ENCODE measurements at places on chromosomes 4 and X.

GRCh38 chr4:64146030-64146429, 263.2 kb downstream of the TECRL start:
- DNase-seq = no peak

DNA sequence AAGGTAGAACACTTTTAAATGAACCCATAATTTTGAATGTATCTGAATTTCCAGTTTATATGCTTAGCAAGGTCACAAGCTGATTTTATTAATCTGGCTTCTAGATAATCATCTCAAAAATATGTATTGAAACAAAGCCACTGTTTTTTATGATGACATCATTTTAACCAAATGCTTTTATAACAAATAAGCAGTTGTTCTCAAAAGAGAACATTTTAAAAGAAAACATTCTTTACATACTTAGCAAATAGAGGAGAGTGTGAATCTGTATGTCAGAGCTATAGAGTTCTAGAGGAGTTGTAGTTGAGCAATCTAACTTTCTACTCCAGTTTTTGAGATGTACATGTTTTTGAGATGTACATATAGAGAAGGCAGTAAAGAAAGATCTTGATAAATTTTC, 42.5 kb downstream of the LAMP2 start:
- DNase-seq = no peak

GRCh38 chr4:143514169-143514495, 630 bp downstream of the SMARCA5 start:
- no peak for DNase-seq

DNA sequence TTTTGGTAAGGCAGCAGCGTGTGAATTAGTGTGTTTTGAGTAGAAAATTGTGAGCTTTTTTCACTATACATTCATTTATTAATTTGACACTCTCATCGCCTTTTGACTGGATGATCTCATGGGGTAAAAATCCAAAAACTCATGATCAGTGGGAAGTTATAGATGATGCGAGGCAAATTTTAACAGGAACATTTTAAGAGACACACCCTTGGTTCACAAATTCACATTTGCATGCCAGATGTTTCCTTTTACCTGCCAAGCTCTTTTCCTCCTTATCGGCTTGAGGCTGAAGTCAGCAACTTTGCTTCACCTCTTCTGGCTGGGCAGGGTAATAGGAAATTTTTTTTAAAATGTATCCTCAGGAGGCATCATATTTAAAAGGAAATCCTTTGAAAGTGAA, 318.0 kb upstream of the HS3ST1 start:
- DNase-seq = no peak

- peak; percentile 45 for DNase-seq
These were observed 5.8 kb downstream of the LAS1L start for GRCh38 chrX:65528705-65529340.

DNA sequence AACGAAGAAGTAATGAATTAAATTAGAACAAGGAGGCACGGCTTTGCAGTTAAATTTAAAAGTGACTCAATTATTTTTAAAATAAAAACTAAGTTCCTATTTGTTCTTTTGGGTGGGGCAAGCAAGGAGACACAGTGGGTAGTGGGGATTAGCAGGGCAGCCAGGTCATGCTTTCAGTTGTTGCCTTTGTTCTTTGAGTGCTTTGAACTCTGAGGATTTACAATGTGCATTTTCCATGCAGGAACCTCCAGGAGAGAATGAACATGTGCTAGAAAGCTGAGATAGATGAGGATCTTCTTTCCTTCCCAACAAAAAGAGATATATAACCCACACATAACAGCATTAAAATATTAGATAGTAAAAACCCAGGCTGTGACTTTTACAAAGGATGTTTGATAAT, 420.4 kb upstream of the CTSO start:
- no peak for DNase-seq

DNA sequence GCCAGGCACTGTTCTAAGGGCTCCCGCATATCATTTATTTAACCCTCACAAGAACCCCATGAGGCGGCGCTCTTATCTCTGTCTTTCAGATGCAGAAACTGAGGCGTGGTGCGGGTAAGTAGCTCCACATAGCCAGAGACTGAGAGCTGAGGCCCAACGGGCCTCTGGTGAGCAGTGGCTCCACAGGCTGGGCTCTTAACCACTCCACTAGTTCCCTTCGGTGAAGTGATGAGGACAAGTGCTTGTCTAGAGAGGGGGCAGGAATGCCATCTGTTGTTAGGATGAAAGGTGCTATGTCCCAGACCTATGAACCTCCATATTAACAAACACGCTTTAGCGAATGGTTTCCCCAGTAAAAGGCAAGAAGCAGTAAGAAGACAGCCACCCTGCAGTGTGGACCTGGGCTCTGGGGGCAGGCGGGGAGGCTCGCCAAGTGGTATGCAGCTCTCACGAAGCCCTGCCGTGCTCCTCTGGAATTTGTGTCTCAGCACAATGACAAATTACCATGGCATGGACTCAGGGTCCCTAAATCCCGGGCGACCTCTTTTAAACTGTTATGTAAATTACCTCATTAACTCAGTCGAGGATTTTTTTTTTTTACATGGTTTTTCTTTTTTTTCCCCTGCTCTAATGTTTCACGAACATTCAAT, 20.9 kb upstream of the S100G start:
- no peak for DNase-seq

DNA sequence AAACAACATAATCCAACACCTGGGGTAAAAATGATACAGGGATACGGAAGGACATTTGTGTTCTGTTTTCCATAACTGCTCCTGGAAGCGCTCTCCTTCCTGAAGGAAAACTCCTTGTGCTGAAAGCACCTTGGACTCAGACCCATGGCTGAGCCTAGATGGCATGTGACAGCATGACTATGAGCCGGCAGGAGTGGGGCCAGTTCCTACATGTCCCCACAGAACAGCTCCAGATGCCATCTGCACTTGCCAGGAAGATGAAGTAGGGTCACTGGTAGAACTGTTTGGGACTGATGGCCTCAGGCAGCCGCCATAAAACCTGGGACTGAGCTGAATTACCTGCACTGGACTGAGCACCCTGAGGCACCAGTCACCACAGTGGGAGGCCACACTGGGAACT, 56.0 kb upstream of the BCLAF3 start:
- no peak for DNase-seq

DNA sequence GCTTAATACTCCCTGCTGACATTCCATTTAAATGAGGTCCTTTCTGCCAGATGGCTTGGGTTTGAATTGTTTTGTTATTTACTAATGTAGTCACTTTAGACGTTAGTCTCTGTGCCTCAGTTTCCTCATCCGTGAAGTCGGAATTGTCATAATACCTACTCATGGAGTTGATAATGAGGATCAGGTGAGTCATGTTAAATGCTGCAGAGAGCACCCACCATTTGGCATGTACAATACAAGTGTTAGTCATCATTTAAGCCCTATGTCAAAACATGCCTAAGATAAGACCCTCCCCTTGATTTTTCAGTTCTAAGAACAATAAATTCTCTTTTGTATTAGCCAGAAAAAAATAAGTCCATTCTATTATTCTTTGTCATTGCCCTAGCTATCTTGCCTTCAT, 534.8 kb upstream of the HTR2C start:
- no peak for DNase-seq

- peak; percentile 39 for DNase-seq
These were observed 54.2 kb downstream of the SUPT20HL2 start for GRCh38 chrX:24259544-24260240.

DNA sequence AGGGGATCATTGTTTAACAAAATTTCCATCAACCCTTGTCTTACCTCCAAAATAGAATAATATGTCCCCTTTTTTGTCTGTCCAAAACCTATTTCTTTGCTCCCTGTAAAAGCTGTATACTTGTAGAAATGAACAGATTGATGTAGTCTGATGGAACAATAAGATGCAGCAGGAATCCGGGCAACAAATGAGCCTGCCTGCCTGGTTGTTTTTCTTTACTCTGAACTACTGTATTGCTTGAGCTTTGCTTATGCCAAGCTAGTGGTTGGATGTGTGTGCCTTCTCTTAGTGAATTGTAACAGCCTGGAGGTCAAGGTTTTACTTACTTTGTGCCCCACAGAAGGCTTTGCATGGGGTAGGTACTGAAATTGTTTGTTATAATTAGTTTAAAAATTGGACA, 116.2 kb upstream of the TLL1 start:
- no peak for DNase-seq

GRCh38 chrX:124530803-124531202, 184.4 kb downstream of the SH2D1A start:
- DNase-seq = no peak

DNA sequence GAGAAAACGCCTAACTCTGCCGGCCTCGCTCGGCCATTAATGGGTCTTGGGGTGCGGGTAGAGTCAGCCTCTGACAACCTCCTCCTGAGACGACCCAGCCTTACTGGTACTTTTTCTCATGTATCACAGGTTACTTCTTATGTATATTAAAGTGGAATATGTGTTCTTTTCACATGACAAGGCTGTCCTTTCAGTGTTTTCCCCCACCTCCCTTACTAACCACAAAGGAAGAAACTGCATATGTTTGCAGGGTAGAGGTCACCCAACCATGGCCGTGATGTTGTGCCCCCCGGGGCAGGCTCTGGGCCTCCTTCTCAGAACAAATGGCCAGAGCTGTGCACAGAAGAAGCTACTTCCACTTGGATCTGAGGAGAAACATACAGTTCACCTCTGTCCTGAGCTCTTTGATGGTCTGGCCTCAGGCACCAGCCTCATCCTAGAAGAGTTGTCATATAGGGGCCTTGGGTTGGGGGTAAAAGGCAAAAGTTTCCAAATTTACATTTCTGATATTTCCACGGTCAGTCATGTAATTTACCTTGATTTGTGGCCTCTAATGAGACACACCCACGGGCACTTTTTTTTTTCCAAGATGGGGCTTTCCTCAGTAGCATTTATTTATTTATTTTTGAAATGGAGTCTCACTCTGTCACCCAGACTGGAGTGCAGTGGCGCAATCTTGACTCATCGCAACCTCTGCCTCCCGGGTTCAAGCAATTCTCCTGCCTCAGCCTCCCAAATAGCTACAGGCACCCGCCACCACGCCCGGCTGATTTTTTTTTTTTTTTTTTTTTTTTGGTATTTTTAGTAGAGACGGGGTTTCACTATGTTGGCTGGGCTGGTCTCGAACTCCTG, 1.9 kb downstream of the SOWAHD start:
- no peak for DNase-seq

GRCh38 chrX:120839491-120839890, 36.2 kb downstream of the CT47B1 start:
- DNase-seq = no peak

DNA sequence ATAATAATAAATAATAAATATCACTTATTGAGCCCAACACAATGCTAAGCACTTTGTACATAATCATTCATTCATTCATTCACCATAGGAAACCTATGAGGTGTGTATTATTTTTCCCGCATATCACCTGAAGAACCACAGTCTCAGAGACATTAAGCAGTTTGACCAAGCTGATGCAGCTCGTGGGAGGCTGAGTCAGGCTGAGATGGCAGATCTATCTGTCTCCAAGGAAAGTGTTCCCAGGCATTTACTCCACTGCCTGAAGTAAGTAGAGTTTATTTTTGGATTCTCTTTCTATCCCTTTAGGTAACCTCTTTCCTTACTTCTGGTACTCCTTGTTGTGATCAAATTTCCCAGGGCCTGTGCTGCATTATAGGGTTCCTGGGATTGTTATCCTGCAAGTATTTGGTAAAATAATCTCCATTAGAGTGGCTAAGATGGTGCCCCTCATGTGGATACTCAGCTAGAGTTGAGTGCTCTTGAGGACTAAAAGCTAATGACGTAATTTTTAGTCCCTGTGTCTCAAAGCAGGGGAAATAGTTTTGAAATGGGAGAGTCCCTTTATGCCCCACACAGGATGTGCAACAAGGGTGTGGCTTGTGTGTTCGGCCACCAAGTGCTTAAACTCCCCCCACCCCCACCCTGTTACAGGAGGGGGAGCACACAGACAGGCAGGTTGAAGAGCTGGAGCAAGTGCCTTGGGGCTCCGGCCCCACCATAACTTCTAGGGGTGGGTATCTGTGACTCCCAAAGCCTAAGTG, 467.0 kb downstream of the STIM2 start:
- no peak for DNase-seq

DNA sequence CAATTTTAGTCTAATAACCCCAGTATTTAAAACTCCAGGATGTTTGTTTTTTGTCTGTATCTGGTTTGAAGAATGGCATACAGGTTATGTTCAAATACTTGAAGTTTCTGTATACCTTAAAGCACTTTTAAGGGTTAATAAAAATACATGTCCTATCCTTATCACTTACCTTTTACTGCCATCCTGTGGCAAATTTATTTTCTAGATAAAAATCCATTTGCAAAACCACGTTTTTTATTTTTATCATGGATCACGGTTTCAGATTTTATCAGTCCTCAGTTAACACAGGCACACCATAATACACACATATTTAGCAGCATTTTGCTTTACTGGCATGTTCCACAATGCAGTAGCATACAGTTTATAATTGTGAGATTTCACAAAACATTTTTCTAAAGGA, 113.3 kb upstream of the H2AZ1 start:
- DNase-seq = peak; percentile 9

GRCh38 chrX:116232833-116233232, 62.3 kb downstream of the AGTR2 start:
- DNase-seq = no peak

- no peak for DNase-seq
These were observed 40.2 kb upstream of the NHSL2 start for GRCh38 chrX:71870208-71871098.

GRCh38 chrX:109294097-109294814, 187.6 kb downstream of the GUCY2F start:
- no peak for DNase-seq

Data from naive thymus-derived CD4-positive, alpha-beta T cell (primary cell).